ENCODE measurements at places on chromosomes 12 and 14.

DNA sequence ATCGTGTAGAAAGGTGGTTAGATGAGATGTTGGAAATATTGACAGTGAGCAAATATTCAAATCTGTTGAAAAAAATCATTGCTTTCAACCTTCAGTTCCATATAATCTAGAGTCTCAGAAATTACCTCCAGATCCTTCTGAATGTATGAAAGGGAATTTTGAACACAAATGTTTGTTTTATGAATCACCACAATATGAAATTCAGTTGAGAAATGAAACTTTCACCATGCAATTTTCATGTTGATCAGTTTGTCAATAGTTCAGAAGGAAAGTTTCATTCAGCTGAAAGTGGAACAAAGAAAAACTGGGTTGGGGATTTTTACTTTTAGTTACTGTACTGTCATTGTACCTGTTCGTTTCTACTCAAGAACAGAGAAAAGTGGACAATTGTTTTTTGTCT, 953.6 kb downstream of the SLC6A15 start:
- no peak for DNase-seq

DNA sequence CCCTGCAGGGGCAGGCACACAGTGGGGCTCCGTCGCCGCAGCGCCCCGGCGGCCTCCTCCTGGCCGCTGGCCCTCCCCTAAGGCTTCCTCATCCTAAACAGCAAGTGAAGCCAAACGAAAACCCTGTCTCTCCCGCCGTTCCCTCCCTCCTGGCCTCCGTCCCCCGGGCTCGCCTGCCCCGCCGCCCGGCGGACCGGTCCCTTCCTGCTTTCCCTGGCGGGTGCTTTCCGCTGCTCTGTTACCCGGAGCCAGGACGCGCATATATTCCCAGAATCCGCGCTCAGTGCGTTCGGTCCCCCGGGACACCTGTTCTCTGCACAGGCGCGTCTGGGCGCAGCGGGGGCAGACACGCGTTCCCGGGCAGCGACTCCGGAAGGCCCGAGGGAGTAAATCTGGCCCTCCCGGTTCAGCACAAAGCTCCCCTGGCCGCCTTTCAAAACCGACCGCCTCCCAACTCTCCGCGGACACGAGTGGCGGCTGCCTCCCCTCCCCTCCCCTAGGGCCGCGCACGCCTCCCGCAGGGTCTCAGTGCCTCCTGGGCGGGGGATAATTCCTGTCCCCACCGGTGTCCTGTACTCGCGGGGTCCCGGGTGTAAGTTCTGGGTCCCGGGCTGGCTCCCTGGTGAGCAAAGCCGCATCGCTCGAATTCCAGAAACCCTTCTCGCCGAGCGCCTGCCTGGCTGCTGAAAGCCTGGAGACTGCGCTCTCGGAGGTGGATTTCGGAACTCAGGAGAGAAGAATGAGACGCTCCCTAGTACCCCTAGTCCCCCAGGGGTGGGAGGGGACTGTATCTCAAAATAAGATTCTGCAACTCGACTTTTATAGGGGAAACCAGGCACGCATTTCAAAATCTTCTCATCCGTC, 21.4 kb upstream of the CEP170B start:
- peak; percentile 14 for DNase-seq

- no peak for DNase-seq
Observed at GRCh38 chr14:98270201-98270600, 1001.8 kb downstream of the BCL11B start.

DNA sequence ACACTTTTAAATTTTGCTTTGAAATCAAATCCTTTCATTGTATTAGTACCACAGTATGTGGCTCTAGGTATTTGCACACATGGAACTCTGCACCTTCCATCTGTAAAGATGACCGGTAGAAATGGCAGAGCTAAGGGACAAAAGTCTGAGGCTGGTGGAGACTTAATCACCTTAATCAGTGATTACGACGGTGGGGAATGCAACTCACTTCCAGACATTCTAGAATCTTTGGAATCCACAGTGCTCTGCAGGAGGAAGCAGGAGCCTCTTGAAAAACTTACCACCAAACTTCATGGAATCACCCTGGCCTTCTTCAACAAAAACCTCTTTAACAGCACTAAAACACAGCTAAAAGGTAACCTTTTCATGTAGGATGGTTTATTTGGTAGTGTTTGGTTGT, 3.9 kb upstream of the DACT1 start:
- no peak for DNase-seq

DNA sequence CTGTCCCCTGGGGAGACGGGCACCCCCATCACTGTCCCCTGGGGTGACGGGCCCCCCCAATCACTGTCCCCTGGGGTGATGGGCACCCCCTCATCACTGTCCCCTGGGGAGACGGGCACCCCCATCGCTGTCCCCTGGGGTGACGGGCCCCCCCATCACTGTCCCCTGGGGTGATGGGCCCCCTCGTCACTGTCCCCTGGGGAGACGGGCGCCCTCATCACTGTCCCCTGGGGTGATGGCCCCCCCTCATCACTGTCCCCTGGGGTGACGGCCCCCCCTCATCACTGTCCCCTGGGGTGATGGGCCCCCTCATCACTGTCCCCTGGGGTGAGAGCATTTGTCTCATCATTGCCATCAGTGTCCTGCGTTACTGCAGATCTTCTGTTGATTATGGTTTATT, 38.6 kb downstream of the PACS2 start:
- no peak for DNase-seq

GRCh38 chr12:26204612-26205289, 9.4 kb downstream of the SSPN start:
- DNase-seq, result peak; percentile 40
